ENCODE measurements at places on chromosomes 2 and 18. TPM values are rescaled to one million over a fixed set of nuclear protein-coding genes. Genes with fewer than 3 reads are reported as not detected.
A peak's percentile ranks its signal among the peaks of the same experiment; 100 is the strongest.

DNA sequence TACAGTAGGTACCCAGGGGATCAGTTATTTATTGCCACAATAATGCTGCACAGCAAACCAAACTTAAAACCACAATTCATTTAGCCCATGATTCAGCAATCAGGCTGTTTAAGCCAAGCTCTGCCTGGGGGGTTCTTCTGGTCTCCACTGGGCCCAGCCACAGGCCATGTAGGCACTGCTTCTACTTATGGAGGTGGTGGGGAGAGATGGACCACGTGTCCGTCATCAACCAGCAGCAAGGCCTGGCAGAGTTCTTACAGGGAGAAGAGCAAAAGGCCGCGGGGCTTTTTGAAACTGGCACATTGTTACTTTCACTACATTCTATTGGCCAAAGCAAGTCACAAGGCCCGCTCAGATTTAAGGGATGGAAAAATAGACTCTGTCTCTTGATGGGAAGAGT lies 76.3 kb upstream of the DAPL1 start:
- no peak overlapping the region for H3K27ac ChIP-seq
- H3K4me3 ChIP-seq = no peak overlapping the region
- H3K4me1 ChIP-seq = peaks cover 28% of the 10 kb centered on the region
- no peaks in the 10 kb centered on the region for H3K27me3 ChIP-seq

- H3K4me1 ChIP-seq = peaks cover 16% of the 10 kb centered on the region
- peak; percentile 87 for DNase-seq
- no peak overlapping the region for H3K4me3 ChIP-seq
- H3K27me3 ChIP-seq = no peaks in the 10 kb centered on the region
- no peaks in the 10 kb centered on the region for H3K36me3 ChIP-seq
Observed at GRCh38 chr2:98134172-98135005, 47.4 kb downstream of the VWA3B start.

DNA sequence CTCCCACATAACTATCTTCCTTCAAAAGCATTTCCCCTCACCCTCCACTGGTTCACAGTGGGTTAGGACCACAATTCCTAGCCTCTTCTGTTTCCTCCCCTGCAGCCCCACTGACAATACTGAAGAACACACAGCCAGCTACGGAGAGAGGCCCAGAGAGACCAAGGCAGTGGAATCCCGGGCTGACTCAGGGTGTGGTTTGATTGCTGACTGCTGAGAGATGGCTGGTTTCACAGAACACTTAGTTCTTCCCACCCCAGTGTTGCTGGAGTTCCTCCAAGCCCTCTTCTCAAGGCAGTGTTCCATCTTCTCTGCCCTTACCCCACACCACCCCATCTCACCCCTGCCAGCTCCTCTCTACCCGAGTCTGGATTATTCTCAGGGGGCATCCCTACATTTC lies 43.3 kb upstream of the ZFP36L2 start:
- no peak overlapping the region for H3K4me3 ChIP-seq
- H3K36me3 ChIP-seq = no peaks in the 10 kb centered on the region
- no peaks in the 10 kb centered on the region for H3K27me3 ChIP-seq
- peaks cover 66% of the 10 kb centered on the region for H3K4me1 ChIP-seq

- no peaks in the 10 kb centered on the region for H3K27me3 ChIP-seq
- DNase-seq = no peak
- H3K36me3 ChIP-seq = peaks cover 66% of the 10 kb centered on the region
- no peak overlapping the region for H3K27ac ChIP-seq
- H3K4me3 ChIP-seq = no peak overlapping the region
Observed at GRCh38 chr2:98565286-98565860, 42.9 kb downstream of the COA5 start.

DNA sequence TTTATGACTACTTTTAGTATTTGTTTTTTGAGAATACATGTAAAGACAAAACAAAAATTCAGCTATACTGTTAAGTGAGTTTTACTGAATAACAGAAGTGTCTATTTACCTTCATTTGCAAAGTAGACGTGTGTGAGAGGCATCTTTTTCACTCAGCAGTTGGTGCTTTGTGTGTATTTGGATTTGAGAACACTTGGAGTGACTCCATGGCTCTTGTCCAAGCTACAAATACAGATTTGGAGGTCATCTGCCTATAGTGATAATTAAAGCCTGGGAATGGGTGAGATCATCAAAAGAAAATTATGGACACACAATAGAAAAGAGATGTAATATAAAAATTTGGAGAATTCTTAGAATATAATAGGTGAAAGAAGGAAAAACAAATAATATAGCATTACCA lies 6.2 kb downstream of the NAB1 start:
- no peak overlapping the region for H3K27ac ChIP-seq
- H3K4me3 ChIP-seq = no peak overlapping the region
- no peaks in the 10 kb centered on the region for H3K27me3 ChIP-seq

- H3K4me1 ChIP-seq = peaks cover 22% of the 10 kb centered on the region
- peak; percentile 85 for DNase-seq
- peak overlapping the region; percentile 92 for H3K27ac ChIP-seq
- no peaks in the 10 kb centered on the region for H3K36me3 ChIP-seq
- peak overlapping the region; percentile 91 for H3K4me3 ChIP-seq
Observed at GRCh38 chr2:64988420-64989125, 626 bp upstream of the SLC1A4 start.

DNA sequence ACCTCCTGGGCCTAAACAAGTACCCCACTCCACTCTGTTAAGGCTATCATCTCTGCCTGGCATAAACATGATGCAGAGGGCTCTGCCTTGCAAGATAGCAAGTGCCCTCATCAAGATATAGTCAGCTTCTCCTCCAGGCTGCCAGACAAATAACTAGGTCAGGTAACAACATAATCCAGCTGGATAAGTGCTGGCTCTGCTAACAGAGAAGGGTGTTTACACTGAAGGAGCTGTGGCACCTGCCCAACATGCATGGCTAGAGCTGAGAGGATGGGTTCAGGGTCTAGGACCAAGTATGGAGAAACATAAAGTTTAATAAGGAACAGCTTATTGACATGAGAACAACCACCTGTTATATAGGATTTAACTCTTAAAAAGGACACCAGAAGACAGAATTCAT lies 42.8 kb downstream of the DLGAP1 start:
- H3K27ac ChIP-seq = no peak overlapping the region
- DNase-seq = no peak
- no peaks in the 10 kb centered on the region for H3K4me1 ChIP-seq
- no peaks in the 10 kb centered on the region for H3K27me3 ChIP-seq

GRCh38 chr2:112547333-112547732 lies 5.1 kb downstream of the POLR1B start:
- no peak overlapping the region for H3K27ac ChIP-seq
- peaks cover 15% of the 10 kb centered on the region for H3K4me1 ChIP-seq
- no peak overlapping the region for H3K4me3 ChIP-seq

DNA sequence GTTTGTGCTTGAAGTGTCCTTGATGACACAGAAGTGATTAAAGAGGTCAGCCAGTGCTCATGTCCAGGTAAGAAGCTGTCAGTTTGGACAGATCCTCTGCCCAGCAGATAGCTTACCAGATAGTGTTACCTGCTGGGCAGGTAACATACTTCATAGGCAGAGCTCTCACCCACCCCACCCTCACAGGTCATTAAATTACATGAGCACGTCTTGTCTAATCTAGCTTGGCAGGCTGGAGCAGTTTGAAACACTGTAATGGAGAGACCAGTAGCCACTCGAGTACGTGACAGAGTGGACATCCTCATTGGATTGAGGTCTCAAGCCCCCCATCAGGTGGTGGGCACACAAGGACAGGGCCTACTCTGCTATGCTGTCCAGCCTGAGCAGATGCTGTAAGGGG lies 27.1 kb downstream of the TTC32 start:
- H3K27me3 ChIP-seq = no peaks in the 10 kb centered on the region
- no peak overlapping the region for H3K4me3 ChIP-seq
- DNase-seq = no peak
- no peak overlapping the region for H3K27ac ChIP-seq
- peaks cover 5% of the 10 kb centered on the region for H3K4me1 ChIP-seq
- no peaks in the 10 kb centered on the region for H3K36me3 ChIP-seq

- no peak overlapping the region for H3K27ac ChIP-seq
- peaks cover 21% of the 10 kb centered on the region for H3K4me1 ChIP-seq
- peak; percentile 80 for DNase-seq
- H3K36me3 ChIP-seq = no peaks in the 10 kb centered on the region
- H3K4me3 ChIP-seq = peak overlapping the region; percentile 74
Observed at GRCh38 chr2:134718023-134718816, 580 bp downstream of the TMEM163 start.

DNA sequence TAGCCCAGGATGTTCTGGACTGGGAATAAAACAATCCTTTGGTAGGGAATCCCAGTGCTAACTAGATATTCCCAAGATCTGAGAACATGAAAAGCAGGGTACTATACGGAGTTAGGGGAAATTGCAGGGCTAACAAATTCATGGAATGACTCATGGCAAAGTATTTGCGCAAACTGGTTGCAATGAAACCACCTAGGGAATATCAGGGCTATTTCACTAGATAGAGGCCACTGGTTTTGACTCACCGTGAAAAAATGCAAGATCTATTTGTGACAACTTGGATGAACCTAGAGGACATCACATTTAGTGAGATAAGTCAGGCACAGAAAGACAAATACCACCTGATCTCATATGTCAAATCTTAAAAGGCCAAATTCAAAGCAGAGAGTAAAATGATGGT lies 233.3 kb downstream of the MBD2 start:
- no peaks in the 10 kb centered on the region for H3K4me1 ChIP-seq
- DNase-seq = no peak
- no peaks in the 10 kb centered on the region for H3K27me3 ChIP-seq
- no peak overlapping the region for H3K27ac ChIP-seq
- no peaks in the 10 kb centered on the region for H3K36me3 ChIP-seq

DNA sequence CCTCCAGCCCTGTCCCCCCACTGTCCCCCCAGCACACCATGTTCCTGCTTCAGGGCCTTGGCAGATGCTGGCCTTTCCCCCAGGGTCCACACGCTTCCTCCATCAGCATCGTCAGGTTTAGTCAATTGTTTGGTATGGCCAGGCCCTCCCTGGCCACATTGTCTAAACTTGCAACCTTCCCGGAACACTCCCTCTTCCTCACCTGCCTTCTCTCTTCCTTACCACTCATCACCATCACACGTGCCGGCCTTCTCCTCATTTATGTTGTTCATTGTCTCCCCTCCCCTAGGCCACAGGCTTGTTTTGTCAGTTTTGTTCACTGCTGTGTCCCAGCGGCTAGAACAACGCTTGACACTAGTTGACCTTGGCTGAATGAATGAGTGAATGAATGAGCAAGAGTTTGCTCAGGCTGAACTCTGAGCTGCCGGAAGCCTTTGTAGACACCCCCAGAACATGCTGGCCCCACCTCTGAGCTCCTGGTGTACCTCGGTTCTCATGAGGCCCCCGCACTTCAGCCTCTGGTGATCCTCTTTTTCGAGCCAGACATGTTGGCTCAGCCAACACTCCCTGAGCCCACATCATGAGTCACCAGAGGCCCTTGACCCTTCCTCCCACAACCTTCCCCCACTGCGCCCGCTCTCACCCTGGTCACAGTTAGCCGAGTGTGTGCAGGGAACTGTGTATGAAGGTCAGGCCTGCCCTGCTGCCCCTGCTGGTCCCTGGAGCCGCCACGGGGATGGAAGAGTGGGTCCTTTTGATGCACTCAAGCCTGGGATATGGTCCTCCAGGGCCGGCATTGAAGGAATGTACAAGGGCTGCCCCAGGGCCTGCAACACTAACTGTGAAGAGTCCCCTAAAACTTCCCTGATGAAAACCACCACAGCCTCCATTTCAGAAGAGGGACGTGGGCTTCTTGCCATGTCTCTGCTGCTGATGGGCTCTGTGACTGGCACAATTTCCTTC lies 57.5 kb downstream of the HS1BP3 start:
- H3K4me1 ChIP-seq = peaks cover 36% of the 10 kb centered on the region
- H3K4me3 ChIP-seq = no peak overlapping the region
- H3K36me3 ChIP-seq = no peaks in the 10 kb centered on the region
- peak overlapping the region; percentile 79 for H3K27ac ChIP-seq

DNA sequence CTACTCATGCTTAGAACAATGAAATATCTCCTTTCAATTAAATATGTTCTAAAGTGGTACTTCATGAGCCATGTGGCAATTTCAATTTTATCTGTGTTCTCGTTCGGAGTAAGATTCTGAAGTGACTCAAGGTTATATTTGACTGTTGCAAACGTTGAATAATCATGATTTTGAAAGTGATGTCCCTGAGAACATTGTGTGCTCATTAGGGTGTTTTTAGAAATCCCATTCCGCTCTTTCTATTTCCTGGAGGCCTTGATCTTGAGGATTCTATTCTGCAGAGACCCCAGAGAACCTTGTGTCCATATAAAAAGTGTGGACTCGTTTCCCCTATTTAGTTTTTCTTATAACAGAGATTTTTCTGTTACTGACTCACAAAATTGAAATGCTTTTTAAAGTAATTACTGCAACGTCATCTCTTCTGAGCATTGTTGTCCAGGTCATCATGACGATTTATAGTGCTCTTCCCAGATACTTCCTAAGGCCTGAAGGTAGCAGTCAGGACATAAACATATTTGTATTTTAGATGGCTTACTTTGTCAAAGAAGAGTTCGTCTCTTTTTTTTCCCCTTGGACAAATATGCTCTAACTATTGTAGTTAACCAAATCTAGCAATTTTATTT lies 27.2 kb downstream of the IL1R2 start:
- H3K36me3 ChIP-seq = peaks cover 57% of the 10 kb centered on the region
- H3K27ac ChIP-seq = no peak overlapping the region
- peaks cover 13% of the 10 kb centered on the region for H3K4me1 ChIP-seq
- H3K4me3 ChIP-seq = no peak overlapping the region
- DNase-seq = no peak
- H3K27me3 ChIP-seq = no peaks in the 10 kb centered on the region

- no peaks in the 10 kb centered on the region for H3K4me1 ChIP-seq
- H3K27ac ChIP-seq = no peak overlapping the region
Observed at GRCh38 chr2:220227266-220227920, 600.0 kb downstream of the SLC4A3 start.

GRCh38 chr2:39183673-39184072 lies 60.1 kb downstream of the CDKL4 start:
- H3K27ac ChIP-seq = no peak overlapping the region
- H3K36me3 ChIP-seq = no peaks in the 10 kb centered on the region
- no peak overlapping the region for H3K4me3 ChIP-seq
- no peaks in the 10 kb centered on the region for H3K4me1 ChIP-seq
- no peaks in the 10 kb centered on the region for H3K27me3 ChIP-seq
- no peak for DNase-seq

IL1F10 gene
- not detected for total RNA-seq

- H3K36me3 ChIP-seq = no peaks in the 10 kb centered on the region
- no peaks in the 10 kb centered on the region for H3K27me3 ChIP-seq
- no peaks in the 10 kb centered on the region for H3K4me1 ChIP-seq
Observed at GRCh38 chr2:190812506-190813294, 67.9 kb upstream of the GLS start.

- no peak for DNase-seq
- no peaks in the 10 kb centered on the region for H3K36me3 ChIP-seq
- H3K4me1 ChIP-seq = no peaks in the 10 kb centered on the region
- H3K27me3 ChIP-seq = no peaks in the 10 kb centered on the region
- H3K4me3 ChIP-seq = no peak overlapping the region
Observed at GRCh38 chr18:11178951-11179549, 29.7 kb upstream of the PIEZO2 start.
